Stimulated activated CD4-positive, alpha-beta T cell treated with anti-CD3 and anti-CD28 coated beads, Interleukin-2, amount 100 ng/mL, for 24 hours (primary cell): ENCODE measurements at places on chromosomes 2 and 18.

- DNase-seq = no peak
Observed at GRCh38 chr2:236752096-236752495, 182.5 kb downstream of the ACKR3 start.

GRCh38 chr2:216553482-216554240 is 55.0 kb downstream of the RPL37A start:
- no peak for DNase-seq

GRCh38 chr2:212938144-212938793 is 213.1 kb downstream of the IKZF2 start:
- no peak for DNase-seq

- no peak for DNase-seq
Observed at GRCh38 chr2:207930747-207931146, 94.6 kb downstream of the PLEKHM3 start.

GRCh38 chr2:119157850-119158511 is 570 bp downstream of the C1QL2 start:
- DNase-seq = no peak

GRCh38 chr2:67130531-67131256 is 266.4 kb upstream of the ETAA1 start:
- no peak for DNase-seq

DNA sequence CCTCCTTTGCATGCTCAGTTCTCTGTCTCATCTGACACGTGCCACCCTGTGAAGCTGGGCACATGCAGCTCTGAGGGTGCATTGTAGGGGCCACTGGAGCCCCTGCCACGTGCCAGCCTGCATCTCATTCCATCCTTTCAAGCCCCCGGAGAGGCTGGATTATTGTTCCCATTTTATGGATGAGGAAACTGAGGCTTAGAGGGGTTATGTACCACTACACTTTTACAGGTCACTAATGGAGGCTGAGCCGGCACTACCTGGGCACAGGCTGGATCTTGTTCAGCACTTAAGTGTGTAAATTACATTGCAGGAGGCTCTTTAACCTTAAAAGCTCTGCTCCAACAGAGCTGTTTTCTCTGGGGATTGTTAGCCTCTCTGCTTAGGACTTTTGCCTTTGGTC is 47.5 kb downstream of the KCNIP3 start:
- DNase-seq = no peak

- no peak for DNase-seq
Observed at GRCh38 chr2:230218421-230218820, 1.4 kb downstream of the SP110 start.

DNA sequence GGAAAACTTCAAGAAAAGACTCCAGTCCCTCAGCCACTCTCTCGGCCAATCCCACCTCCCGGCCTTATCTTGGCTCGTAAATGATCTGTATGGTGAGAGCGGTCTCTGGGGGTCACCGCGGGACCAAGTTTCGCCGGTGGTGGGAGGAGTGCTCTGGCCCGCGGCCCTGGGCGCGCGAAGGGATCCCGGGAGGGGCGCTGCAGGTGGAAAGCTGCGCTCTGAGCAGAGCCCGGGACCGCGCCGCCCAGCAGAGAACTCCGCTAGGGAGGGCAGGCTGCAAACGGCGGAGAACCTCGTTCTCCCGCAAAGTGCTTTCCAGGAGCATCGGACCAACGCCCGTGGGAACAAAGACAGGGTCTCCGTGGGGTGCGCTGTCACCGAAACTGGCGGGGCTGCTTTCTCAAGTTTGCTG is 622 bp downstream of the LRP2 start:
- peak; percentile 23 for DNase-seq

DNA sequence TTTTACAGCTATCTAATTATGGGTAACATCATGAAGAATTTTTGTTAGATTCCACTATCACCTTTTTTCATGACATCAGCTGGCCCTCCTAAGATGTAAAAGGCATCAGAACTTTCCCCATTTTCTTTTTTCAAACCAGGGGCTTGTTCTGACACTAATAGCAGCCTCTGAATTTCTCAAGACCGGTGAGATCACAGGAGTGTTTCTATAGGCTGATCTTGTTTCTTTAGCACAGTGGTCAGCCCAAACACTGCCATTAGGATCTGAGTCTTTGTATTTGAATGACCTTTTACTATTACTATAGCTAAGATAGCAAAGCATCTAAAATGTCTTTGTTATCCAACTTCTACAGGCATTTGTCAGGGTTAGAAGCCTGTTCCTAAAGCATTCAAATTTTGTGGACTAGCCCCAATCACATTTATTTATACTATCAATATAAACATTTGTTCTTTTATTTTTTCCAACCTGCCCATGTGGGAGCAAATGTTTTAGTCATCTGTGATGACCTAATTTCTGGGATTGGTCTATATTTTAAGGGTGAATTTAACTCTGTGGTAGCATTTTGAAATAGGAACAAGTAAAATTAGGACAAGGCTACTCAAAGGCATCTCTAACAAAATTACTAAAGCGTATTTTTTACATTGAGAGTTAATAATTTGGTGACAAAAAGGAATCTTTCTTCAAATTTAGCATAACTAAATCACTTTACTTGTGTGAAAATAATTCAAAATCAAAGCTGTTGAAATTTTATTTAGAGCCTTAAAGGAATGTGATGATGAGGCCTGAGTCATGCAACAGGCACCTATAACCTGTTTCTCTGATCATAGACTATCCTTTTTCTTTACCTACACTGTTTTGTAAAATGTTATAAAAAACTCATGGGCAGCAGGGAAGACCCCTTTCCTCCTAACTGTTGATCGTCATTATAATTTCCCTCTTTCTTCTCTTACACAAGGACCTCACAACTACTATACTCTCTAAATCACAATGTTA is 39.3 kb downstream of the ZAP70 start:
- no peak for DNase-seq

DNA sequence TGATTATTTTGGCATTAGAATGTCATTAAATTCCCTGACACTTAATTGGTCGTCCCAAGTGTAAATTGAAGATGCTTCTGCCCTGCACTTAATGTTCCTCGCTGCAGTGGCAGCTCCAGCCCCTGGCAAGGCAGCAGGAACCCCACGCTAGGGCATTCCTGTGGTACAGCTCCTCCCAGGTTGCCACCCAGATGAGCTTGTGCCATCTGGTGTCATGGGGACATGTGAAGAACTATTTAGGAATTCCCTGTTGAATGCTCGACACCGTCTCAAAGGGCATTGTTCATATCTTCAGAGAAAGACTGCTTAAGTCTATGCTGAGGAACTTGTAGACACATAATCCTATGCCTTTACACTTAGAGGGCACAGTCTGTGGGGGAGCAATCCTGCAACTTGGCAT is 38.9 kb downstream of the BCL2L11 start:
- DNase-seq = no peak

- no peak for DNase-seq
Observed at GRCh38 chr2:73414696-73415095, 29.1 kb downstream of the ALMS1 start.

DNA sequence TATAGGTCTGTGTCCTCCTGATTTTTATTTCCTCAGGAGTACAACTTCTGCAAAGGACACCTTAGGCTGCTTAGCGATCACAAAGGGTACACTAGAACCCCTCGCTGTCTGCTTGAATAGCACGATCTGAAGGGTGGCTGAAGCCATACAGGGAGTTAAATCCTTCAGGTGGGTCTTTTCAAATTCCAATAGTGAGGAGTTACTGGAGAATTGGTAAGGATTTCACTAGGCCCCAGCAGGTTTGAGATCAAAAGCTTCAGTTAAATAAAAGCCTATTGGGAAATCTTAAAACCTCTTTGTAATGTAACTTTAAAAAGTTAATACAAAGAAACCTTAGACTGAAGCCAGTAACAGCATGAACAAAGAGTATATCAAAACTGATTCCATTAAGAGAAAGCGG is 613.1 kb downstream of the ZEB2 start:
- no peak for DNase-seq

DNA sequence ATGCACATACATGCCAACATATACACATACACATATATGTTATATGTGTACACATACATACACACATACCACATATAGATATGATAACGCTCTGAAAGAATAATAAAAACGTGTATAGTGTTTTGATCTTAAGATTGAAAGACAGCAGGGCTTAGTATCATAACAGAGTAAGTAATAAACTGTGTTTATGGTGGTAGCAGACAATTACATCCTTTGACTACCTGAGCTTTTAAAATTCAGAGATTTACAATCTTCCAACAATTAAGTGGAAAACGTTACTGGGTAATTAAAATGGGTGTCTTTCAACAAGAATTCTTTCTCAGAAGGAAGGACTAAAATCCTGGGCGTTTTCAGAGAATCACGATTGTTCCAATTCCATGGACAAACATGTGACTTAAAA is 552.4 kb downstream of the EPHA4 start:
- no peak for DNase-seq

GRCh38 chr2:158969162-158969714 is 798 bp downstream of the TANC1 start:
- no peak for DNase-seq

DNA sequence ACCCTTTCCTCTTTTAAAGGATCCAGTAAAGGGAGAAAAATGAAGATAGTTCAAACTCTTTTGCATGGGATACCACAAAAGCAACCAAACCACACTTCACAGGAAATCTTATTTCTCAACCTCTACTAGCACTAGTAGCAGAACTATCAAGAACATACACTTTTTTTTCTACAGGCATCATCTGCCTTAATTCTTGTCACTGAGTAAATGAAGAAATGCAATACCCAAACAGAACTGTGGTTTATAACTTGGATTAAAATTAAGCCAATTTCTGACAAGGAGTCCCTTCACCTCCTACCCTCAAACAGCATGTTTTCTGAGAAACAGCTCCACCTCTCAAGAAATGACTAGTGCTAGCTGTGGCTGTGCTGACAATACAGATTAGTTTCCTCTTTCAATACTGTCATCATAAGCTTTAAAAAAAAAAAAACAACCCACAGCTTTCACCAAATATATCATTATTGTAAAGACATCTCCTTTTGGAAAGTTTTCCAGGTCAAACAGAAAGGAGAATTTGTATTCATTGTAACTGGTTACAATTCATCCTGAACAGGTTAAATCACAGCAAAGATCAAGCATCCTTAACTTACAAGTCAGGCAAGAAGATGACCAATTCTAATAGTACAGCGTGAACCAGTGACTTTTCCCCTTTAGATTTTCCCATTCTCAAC is 44.4 kb downstream of the PTPN2 start:
- peak; percentile 47 for DNase-seq

GRCh38 chr18:1090758-1091157 is 186.1 kb downstream of the ADCYAP1 start:
- DNase-seq = no peak

DNA sequence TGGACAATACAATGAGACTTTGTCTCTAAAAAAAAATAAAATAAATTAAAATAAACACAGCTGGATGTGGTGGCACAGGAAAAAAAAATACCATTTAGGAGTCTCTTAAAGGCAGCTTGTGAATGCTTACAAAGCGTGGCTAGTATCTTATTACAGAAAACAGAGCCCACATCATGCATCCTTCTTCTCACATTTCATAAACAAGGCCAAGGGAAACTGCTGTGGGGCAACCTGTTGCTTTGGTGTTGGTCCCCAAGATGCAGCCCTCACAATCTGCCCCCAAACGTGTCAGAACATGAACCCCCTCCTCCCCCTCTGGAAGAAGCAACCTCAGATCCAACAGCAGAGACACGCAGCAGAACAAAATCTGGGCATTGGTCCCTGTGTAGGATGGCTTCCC is 2.6 kb downstream of the SLC14A1 start:
- no peak for DNase-seq

DNA sequence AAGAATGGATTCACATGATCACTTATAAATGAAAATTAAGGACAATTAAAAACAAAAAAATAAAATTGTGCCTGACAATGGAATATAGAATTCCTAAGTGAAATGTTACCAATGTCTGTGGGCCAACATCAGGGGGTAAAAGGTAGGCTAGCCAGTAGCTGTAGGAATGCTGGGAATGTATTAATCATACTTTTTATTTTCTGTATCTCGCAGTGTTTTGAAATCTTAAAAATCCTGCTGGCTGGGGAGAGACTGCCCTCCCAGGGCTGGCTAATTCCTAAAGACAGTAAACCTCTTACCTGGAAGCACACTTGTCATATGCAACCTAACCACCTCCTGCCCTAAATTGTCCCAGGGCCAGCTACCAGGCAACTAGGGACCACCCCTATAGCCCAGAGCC is 69.8 kb downstream of the REV1 start:
- no peak for DNase-seq

- DNase-seq = no peak
Observed at GRCh38 chr2:11677136-11678055, 7.4 kb upstream of the NTSR2 start.

DNA sequence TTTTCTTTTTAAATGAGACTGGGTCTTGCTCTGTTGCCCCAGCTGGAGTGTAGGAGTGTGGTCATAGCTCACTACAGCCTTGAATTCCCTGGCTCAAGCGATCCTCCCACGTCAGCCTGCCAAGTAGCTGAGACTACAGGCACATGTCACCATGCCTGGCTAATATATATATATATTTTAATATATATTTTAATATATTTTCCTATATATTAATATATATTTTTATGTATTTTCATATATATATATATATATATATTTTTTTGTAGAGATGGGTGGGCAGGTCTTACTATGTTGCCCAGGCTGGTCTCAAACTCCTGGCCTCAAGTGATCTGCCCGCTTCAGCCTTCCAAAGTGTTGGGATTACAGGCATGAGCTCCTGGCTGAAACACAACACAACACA is 144.5 kb upstream of the GATA6 start:
- DNase-seq = no peak
